Astrocyte of the hippocampus (primary cell): ENCODE measurements at places on chromosomes 2 and 18.

GRCh38 chr2:153004627-153005026, 286.2 kb downstream of the ARL6IP6 start:
- DNase-seq = no peak

- DNase-seq = no peak
Measured at GRCh38 chr2:212523756-212524155, 14.8 kb downstream of the ERBB4 start.

DNA sequence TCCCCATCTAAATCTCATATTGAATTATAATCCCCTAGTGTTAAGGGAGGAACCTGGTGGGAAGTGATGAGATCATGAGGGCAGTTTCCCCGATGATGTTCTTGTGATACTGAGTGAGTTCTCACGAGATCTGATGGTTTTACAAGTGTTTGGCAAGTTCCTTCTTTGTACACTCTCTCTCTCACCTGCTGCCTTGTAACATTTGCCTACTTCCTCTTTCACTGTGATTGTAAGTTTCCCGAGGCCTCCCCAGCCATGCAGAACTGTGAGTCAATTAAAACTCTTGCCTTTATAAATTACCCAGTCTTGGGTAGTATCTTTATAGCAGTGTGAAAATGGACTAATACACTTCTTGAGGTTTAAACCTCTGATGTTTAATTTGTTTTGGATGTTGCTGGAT, 177.5 kb downstream of the CD8B2 start:
- DNase-seq = no peak

- no peak for DNase-seq
Measured at GRCh38 chr18:23342506-23342905, 110.6 kb upstream of the RIOK3 start.

DNA sequence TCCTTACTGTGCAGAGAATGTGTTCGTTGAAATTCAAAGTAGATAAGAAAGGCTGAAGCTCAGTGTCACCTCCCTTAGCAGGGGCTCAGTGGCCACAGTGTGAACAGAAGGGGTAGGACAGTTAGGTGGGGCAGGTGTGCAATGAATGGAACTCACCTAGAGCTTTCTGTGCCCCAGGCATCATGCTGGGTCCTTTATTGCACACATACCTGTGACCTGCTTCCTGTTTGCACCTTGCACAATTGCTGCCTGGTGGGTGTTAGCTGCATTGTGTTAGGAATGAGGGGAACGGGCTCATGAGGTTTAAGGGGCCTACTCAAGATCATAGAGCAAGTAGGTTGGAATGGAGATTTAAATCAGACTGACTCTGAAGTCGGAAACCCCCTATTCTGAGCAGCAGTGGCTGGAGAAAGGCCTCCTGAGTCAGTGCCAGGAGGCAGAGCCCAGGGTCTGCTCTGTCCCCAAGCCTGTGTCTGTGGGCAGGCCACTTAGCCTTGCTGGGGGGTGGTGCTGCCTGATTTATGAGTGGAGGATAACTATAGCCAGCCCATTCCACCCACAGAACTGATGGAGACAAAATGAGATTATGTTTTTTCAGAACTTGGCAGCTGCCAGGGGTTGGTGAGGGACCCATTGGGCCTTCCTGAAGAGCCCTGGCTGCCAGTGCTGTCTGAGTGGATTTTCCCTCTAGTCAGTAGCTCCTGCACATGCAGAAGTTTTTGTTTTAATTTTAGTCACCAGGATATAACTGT, 76.2 kb downstream of the NPAS2 start:
- DNase-seq = peak; percentile 29

GRCh38 chr2:207219081-207219630, 53.4 kb upstream of the KLF7 start:
- DNase-seq = no peak

- peak; percentile 84 for DNase-seq
Measured at GRCh38 chr2:96174251-96175144, 29.3 kb upstream of the DUSP2 start.

GRCh38 chr2:7430421-7430868, 513.2 kb downstream of the RNF144A start:
- DNase-seq = no peak

DNA sequence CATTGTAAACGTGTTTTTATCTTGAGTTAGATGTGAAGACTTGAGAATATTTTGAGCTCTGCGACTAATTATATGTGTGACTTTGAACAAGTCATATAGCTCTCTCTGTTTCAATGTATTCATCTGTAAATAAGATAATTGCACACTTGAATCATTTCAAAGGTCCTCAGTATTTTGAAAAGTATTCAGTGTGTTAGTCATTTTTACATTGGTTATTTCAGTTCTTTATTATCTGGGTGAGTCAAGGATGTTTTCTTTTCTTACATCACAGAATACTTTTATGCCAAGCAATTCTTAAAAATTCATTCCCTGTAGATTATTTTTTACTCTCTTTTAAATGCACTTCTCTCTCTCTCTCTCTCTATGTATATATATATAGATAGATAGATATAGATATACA, 1098.0 kb upstream of the ZEB2 start:
- DNase-seq = no peak

DNA sequence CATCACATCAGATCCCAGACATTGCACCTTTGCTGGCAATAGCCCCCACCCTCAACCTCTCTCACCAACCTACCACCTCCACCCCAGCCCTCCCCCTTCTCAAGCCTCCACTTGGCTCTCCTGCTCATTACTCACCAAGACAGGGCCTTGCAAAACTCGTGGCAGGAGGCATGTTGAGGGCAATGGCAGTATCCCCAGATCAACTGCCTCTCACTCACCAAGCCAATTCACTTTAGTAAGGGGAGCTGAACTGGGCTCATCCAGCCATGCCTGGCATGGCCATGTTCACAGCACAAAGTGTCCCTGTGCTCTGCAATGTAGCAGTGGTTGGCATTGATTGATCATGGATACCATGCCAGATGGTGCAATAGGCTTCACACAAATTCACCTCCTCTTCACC, 46.3 kb upstream of the TEX51 start:
- DNase-seq = no peak

DNA sequence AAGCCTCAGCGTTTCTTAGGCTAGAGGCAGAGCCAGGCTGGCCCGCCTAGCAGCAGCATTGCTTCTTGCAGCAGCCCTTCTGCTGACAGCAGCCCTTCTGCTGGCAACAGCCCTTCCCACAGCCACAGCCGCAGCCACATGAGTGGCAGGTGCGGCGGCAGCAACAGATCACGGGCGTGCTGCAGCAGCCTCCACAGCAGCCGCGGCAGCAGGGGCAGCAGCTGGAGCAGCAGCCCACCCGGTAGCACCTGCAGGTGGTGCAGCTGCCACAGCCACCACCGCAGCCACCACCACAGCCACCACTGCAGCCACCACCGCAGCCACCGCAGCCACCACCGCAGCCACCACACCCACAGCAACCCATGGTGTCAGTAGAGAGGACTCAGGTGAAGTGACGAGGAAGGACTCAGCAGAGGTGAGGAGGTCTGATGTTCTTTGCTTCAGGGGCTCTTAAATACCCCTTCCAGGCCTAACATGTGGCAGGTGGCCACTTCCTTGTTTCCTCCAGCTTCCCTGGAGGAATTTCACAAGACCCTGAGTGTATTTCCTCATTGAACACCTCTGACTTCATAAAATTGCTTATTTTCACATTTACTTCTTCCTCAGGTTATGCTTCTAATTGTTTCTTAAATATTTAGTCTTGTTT, at the start of gene SCYGR6:
TSS of gene SCYGR6 (minus strand) at position 364 of the 646 bp plus-strand sequence. CDS start at position 364, 0 bp downstream.
- DNase-seq = no peak

- no peak for DNase-seq
Measured at GRCh38 chr2:46806526-46806925, 109.1 kb downstream of the MCFD2 start.

- DNase-seq = no peak
Measured at GRCh38 chr2:205193836-205194228, 488.5 kb upstream of the NRP2 start.

- DNase-seq = peak; percentile 66
Measured at GRCh38 chr2:147108548-147108947, 736.3 kb upstream of the ACVR2A start.

- no peak for DNase-seq
Measured at GRCh38 chr2:67465623-67466022, 68.5 kb downstream of the ETAA1 start.

- no peak for DNase-seq
Measured at GRCh38 chr18:79961527-79962291, 2.7 kb upstream of the HSBP1L1 start.

- DNase-seq = no peak
Measured at GRCh38 chr2:209086761-209087160, 337.1 kb upstream of the MAP2 start.
